Effector memory CD8-positive, alpha-beta T cell (primary cell): ENCODE measurements at places on chromosomes 7 and 10.

GRCh38 chr7:46725838-46726237, 804.8 kb upstream of the IGFBP3 start:
- no peak for DNase-seq

DNA sequence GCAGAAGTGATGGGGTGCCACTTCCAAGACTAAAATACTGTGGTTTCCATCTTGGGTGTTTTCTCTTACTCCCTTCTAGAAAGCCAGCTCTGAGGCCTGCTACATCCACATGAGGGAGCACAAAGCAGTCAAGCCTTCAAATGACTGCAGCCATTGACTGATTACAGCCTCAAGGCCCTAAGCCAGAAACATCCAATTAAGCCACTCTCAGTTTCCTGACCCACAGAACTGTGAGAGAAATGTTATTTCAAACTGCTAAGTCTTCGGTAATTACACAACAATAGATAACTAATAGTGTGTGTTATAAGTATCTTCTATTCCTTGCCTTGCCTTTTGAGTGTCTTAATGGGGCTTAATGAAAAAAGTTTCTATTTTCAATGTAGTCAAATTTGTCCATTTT, 24.8 kb downstream of the BRAF start:
- DNase-seq = no peak

DNA sequence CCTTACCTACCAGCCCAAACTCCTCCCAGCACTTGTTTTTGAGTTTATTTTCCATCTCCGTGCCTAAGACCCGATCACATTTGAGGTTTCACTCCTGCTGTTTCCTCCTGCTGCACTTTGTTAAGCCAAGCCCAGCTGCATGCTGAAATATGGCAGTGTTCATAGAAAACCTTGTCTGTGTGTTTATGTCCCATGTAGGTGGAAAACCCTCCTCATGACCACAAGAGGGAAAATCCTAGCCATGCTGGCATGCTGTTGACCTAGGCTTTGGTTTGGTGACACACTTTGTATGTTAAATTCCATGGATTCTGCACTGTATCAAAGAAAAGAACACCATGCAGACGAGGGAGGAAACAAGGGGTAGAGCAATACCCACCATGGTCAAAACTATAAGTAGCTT, 154.4 kb downstream of the CUBN start:
- DNase-seq = no peak

- DNase-seq = no peak
Measured at GRCh38 chr10:48605786-48606529, 1.1 kb upstream of the ARHGAP22 start.

DNA sequence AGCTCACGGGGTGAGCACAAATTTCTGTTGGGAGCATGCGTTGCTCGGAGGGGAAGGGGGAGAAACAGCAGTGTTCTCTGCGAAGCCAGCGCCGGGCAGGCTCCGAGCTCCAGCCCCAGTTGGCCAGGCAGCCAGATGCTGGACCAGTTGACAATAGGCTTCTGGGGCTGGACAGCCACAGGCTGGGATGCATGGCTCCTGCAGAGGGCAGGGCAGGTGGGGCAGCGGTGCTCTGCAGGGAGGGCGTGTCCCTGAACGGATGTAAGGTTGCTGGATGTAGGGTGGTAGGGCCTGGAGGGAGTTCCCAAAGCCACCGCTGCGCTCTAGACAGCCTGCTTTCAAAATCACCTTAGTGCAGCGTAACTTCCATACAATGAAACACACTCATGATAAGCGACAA, 574.9 kb downstream of the GLRX3 start:
- DNase-seq = no peak
